Lung (tissue), 17 donors: ENCODE measurements at places on chromosomes 12 and 14. TPM values are rescaled to one million over a fixed set of nuclear protein-coding genes. Genes with fewer than 3 reads are reported as not detected.
A peak's percentile ranks its signal among the peaks of the same experiment; 100 is the strongest.

GRCh38 chr14:105410642-105411016 is 9.0 kb upstream of the MTA1 start:
- no peak for DNase-seq

Gene DHRS7
- polyA plus RNA-seq = 91.8 TPM

Gene FSCB
- polyA plus RNA-seq = not detected

Gene PMCH
- polyA plus RNA-seq = 0.29 TPM

DNA sequence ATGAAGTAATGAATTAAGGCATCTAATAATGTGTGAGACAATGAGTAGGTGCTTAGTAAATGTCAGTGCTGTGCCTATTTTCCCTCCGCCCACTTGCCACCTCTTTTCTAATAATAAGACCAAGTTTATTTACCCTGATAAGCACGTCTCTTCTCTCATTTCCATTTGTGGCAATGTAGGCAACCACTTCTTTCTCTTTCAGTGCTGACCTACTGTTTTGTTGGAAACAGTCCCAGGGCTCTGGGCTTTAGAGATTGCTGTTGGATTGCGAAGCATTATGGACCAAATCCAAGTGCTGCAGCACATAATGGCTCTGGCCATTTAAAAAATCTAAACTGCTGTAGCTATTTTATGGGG is 141.3 kb upstream of the PLEKHG7 start:
- DNase-seq = peak; percentile 99

GRCh38 chr14:95313707-95314106 is 6.0 kb downstream of the CLMN start:
- DNase-seq = peak; percentile 86

- no peak for DNase-seq
Measured at GRCh38 chr12:61487728-61488127, 772.5 kb upstream of the USP15 start.

DNA sequence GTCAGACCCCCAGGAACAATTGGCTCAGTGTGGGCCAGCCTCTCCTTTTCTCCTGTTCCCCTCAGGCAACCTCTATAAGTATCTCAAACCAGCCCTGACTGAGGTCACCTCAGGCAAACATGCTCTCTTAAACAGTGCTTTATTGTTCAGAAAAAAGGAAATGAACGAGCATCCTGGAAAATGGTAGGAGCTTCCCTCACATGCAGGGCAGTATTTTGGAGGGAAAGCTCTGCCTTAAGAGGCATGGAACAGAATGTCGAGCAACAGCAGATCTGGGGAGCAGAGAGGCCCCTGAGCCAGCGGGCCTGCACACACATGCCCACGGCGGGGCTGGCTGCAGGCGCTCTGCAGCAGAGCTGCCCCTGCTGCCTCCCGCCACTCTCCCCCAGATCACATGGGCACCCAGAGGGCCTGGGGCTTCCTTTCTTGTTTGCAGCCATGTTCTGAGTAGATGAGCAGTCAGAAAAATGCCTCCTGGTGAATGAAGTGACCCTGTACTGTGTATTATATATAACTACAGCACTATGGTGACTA is 42.0 kb downstream of the MOK start:
- DNase-seq = no peak

GRCh38 chr14:102539544-102540314 is 30.2 kb upstream of the ANKRD9 start:
- peak; percentile 99 for DNase-seq

DNA sequence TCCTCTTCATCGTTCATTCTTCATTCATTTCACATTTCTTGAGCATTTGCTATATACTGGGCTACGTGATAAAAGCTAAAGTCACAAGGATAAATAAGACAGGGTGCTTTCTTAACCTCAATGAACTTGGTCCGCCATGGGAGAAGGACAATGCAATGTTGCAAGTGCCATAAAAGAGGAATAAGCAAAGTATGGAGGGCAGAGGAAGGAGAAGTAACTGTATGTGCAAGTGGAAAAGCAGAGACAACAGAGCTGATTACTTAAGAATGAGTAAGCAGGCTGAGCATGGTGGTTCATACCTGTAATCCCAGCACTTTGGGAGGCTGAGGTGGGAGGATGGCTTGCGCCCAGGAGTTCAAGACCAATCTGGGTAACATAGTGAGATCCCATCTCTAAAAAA is 14.4 kb downstream of the AREL1 start:
- DNase-seq = no peak

- no peak for DNase-seq
Measured at GRCh38 chr12:66502911-66503310, 176.0 kb downstream of the GRIP1 start.

Gene APOLD1
- 3.1 TPM for polyA plus RNA-seq

Gene NT5DC3
- polyA plus RNA-seq = 1.7 TPM

- no peak for DNase-seq
Measured at GRCh38 chr12:75704664-75705063, 193.3 kb upstream of the KRR1 start.

- DNase-seq = no peak
Measured at GRCh38 chr14:31090883-31091764, 64.9 kb upstream of the STRN3 start.

DNA sequence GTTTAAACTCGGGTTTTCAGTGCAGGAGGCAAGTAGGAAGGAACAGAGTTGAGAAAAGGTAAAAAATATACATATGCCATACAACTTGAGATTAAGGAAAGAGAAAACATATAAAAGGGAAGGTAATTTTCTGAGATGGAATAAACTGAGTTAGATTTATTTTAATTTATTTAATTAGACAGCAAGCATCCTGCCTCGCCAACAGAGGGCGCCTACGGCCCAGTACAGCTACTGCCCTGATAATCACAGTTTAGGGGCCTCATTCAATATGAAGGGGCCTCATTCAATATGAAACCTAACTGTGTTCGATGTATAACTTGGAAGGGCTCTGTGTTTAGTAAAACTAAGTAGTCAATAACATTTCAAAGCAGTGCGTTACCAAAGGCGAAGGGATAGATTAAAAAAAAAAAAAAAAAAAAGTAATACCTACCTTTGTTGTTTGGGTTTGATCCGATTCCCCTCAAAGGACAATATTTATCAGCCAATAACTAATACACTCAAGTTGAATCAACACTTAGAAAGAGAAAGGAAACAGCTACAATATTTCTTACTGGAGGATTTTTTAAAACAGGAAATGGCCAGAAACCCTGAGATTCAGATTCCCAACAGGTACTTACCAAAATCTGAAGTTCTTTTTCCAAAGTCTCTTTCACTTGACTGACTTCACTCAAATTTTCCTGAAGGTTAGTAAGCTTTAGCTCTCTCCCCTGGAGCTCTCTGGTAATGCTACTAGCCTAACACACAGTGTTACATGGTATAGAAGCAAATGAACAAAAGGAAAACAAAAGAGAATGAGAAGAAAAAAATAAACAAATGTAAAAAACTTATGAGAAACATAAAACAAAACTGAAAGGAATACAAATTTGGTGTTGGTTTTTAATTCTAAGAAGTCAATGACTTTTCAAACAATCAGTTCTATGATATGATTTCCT is 70.0 kb upstream of the VPS33A start:
- DNase-seq = no peak

DNA sequence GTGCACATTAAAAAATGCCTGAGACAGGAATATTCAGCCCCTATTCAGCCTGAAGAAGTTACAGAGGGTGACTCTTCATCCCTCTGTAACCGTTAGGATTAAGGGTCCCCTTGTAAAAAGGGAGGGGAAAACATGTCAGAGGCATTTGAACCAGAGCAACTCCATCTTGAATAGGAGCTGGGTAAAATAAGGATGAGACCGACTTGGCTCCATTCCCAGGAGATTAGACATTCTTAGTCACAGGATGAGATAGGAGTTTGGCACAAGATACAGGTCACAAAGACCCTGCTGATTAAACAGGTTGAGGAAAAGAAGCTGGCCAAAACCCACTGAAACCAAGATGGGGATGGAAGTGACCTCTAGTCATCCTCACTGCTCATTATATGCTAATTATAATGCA is 19.9 kb upstream of the MDM1 start:
- no peak for DNase-seq

Gene CCDC77
- 4.5 TPM for polyA plus RNA-seq

- no peak for DNase-seq
Measured at GRCh38 chr14:104209985-104210816, 71.8 kb downstream of the KIF26A start.

DNA sequence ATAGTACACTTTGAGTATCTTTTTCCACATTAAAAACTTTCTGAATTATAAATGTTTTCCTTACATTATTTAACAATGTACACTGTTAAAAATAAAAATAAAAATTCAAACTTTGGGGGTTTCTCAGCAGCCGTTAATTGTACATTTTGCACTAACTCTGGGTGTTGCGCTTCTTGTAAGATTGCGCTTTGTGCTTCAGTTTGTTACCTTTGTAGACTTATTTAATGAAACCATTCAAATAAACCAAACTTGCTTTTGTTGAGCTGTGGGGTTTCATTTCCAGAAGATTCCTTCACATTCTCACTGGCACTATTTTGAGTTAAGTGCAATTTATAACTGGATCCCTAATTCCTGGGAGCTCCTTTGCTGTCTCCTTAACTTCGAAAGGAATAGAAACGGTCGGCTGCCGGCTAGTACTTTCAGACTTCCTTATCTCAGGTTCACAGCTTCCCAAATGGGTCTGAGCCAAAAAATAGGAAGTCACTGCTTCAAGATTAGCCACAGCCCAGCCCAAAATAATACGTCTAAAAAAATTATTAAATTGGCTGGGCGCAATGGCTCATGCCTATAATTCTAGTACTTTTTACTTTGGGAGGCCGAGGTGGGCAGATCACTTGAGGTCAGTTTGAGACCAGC is 38.2 kb downstream of the RAD52 start:
- DNase-seq = no peak

Gene GPR137C
- 0.26 TPM for polyA plus RNA-seq

- no peak for DNase-seq
Measured at GRCh38 chr12:123840765-123841425, 78.8 kb downstream of the DNAH10 start.

- DNase-seq = no peak
Measured at GRCh38 chr12:52434081-52434733, at the start of gene KRT75. Gene KRT75, minus strand, starts transcription at chr12:52434371. Its CDS starts 67 bp downstream, at chr12:52434304.

Gene HHIPL1
- 0.31 TPM for polyA plus RNA-seq

GRCh38 chr12:52519387-52519703 is 849 bp downstream of the KRT5 start:
- DNase-seq = no peak

DNA sequence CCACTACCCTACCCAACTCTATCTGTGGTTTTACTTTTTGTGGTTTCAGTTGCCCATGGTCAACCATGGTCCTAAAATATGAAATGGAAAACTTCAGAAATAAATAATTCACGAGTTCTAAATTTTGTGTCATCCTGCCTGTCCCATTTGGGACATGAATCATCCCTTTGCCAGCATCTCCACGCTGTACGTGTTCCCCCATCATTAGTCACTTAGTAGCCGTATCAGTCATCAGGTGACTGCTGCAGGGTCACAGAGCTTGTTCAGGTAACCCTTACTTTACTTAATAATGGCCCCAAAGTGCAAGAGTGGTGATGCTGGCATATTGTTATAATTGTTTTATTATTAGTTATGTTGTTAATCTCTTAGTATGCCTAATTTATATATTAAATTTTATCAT is 209.9 kb downstream of the ITPR2 start:
- DNase-seq = no peak

Gene TPH2
- polyA plus RNA-seq = 0.01 TPM

DNA sequence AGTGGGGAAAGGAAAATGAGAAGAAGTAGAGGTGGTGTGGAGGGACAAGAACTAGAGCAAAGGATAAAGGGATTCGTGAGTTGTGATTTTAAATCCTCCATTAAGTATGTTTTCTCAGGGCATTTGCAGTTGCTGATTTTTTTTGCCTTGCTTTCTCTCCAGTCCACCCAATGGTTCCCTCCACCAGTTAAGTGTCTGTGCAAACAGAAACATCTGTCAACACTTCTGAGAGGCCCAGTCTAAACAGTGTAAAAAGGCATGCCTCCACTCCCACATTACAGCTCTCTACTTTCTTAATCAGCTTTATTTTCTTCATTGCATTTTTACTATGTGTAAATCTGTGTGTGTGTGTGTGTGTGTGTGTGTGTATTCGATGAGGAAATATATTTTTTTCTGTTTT is 141.2 kb downstream of the PPFIA2 start:
- DNase-seq = no peak

Gene PIP4K2C
- 13.7 TPM for polyA plus RNA-seq

GRCh38 chr12:15276088-15276698 is 46.1 kb upstream of the PTPRO start:
- peak; percentile 60 for DNase-seq

DNA sequence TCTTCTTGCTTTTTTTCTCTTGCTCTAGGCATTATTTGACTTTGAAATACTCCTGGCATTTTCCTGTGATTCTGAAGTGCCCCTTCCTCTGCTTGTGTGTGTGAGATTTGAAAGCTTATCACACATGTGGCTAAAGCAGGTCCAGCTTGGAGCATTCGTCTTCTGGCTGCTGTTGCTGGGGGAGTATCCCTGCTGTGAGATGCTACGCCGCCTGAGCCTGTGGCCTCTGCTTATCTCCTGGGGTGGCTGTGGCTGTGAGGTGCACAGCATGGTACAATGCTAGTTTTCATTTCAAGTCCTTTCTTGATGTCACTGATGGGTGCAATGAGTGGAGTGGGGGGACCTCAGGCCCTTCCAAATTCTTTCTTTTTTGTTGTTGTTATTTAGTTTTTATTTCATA is 371.8 kb downstream of the ZFP36L1 start:
- no peak for DNase-seq

GRCh38 chr14:71175491-71175890 is 268.2 kb downstream of the PCNX1 start:
- no peak for DNase-seq

DNA sequence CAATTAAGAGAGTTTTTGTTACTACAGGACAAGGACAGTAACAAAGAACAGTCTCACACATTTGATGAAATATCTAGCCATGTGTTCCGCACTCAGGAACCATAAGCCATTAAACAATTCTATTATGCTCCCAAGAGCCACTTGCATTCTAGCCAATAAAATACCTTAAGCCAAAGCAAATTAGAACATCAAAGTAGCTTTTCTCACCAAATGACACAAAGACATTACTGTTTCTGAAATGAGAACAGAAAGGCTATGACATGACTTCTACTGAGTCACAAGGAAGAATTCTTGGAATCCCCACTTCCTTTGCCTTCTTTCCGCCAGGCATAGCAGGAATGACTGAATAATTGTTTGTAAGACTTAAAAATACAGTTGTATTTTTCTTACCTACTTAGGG is 445.8 kb downstream of the ATP23 start:
- no peak for DNase-seq

Gene KRT85
- not detected for polyA plus RNA-seq

DNA sequence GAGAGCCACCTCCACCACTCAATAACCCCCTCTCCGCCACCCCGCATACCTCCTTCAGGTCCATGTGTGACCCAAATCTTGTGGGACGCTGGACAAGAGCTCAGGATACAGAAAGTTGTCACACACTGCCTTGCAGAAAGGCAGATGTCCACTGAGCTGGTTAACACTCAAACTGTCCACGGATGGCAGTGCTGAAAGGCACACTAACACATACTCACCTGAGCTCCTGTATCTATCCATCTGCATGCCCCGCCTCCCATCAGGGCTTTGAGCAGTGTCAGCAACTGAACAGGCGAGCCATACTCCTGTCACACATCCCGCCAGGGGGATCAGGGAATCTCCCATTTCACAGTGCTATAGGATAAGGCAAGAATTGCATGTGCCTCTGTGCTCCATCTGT is 642.0 kb downstream of the GALC start:
- no peak for DNase-seq

Gene ATP6V1D
- polyA plus RNA-seq = 49.6 TPM

Gene SDSL
- 25.8 TPM for polyA plus RNA-seq
